ENCODE measurements at places on chromosomes 11 and 22. TPM values are rescaled to one million over a fixed set of nuclear protein-coding genes. Genes with fewer than 3 reads are reported as not detected.

DNA sequence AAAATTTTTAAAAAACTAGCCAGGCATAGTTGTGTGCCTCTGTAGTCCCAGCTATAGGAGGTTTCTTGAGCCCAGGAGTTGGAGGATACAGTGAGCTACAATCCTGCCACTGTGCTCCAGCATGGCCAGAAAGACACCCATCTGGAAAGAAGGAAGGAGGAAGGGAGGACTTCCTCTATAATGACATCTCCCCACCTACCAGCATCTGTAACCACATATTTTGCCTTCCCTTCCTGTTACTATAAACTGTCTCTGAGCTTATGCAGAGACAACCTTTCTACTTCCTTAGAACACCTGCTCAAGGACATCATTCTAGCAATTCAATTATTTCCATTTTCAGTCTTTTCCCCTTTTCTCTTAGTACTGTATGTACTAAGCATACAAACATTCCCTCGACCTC lies 2.2 kb upstream of the NUP160 start:
- H3K4me1 ChIP-seq = peaks cover 33% of the 10 kb centered on the region
- H3K36me3 ChIP-seq = peaks cover 5% of the 10 kb centered on the region
- H3K27ac ChIP-seq = no peak overlapping the region
- no peak for DNase-seq

- no peak for DNase-seq
- H3K36me3 ChIP-seq = no peaks in the 10 kb centered on the region
- no peak overlapping the region for H3K4me3 ChIP-seq
Observed at GRCh38 chr11:81857386-81857785, 876.3 kb downstream of the FAM181B start.

DNA sequence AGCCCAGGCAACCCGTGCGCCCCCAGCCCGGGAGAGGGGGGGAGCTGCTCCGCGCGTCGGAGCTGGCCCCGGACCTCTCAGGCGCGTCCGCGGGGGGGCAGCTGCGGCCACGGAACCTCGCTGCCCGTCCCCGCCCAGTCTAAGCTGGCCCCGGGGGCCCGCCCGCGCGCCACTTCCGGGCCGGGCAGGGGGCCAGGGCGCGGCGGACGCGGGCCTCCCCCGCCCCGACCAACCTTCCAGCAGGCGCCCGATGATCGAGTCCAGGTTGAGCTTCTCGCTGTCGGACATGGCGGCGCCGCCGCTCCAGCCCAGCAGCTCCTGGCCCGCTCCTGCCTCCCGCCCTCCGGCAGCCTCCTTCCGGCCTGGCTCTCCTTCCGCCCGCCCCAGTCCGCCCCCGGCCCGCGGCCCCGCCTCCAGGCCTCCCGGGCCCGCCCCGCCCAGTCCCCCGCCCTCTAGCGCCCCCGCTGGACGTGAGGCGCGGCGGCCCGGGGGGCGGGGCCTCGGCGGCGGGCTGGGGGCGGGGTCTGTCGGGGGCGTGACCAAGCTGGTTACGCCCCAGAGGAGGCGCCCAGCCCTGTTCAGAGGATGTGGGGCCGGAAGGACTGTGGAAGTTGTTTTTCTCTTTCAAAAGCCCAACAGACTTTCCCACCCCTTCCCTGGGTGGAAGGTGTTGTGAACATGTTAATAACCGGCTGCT lies at the start of gene PPP1CA:
PPP1CA (minus strand) TSS at position 364 of the 697 bp plus-strand sequence; CDS start at position 288, 76 bp downstream.
- DNase-seq = peak; percentile 93
- H3K4me1 ChIP-seq = peaks cover 50% of the 10 kb centered on the region
- H3K36me3 ChIP-seq = peaks cover 40% of the 10 kb centered on the region

GRCh38 chr11:128318856-128319474 lies 268.4 kb downstream of the ETS1 start:
- H3K4me1 ChIP-seq = peaks cover 4% of the 10 kb centered on the region
- DNase-seq = no peak
- H3K27me3 ChIP-seq = no peaks in the 10 kb centered on the region
- H3K36me3 ChIP-seq = no peaks in the 10 kb centered on the region
- H3K4me3 ChIP-seq = no peak overlapping the region
- H3K27ac ChIP-seq = no peak overlapping the region

GRCh38 chr11:128915149-128915521 lies 24.0 kb downstream of the KCNJ5 start:
- DNase-seq = no peak
- no peaks in the 10 kb centered on the region for H3K4me1 ChIP-seq
- no peaks in the 10 kb centered on the region for H3K36me3 ChIP-seq
- H3K4me3 ChIP-seq = no peak overlapping the region

DNA sequence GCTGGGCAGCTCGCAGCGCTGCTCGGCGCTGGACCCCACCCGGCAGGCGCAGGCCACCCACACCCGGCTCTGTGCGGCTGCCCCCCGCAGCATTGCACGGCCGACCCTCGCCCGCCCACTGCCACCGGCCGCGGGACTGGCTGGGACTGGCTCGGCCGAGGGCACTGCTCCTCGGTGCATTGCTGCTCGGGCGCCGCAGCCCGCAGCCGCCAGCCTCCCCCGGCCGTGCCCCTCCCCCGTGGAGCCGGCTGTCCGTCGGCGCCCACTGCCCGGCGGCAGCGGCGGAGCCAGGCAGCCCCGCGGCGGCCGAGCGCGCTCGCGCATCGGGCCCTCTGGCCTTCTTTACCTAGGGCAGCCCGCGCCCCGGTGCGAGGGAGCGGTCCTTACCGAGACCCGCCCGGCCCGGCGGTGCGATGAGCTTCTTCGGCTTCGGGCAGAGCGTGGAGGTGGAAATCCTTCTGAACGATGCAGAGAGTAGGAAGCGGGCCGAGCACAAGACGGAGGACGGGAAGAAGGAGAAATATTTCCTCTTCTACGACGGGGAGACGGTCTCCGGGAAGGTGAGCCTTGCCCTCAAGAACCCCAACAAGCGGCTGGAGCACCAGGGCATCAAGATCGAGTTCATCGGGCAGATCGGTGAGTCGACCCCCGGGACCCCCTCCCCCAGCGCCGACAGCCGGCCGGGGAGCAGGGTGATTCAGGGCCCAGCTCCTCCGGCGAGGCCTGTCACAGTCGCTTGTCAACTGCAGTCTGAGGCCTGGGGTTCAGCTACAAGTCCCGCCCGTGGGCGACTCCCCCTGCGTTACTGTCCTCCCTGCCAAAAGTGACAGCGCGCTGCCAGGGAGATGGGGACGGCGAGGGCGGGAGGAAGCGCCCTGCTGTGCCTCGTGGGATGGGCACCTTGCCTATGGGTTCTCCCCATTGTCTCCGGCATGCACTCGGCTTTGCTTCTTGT lies 516 bp downstream of the VPS26B start:
- H3K27ac ChIP-seq = peak overlapping the region; percentile 95
- H3K36me3 ChIP-seq = peaks cover 2% of the 10 kb centered on the region
- DNase-seq = peak; percentile 72
- peaks cover 47% of the 10 kb centered on the region for H3K4me1 ChIP-seq

GRCh38 chr22:30728826-30729225 lies 34.2 kb downstream of the OSBP2 start:
- H3K36me3 ChIP-seq = no peaks in the 10 kb centered on the region
- no peaks in the 10 kb centered on the region for H3K27me3 ChIP-seq
- no peak overlapping the region for H3K4me3 ChIP-seq
- no peak overlapping the region for H3K27ac ChIP-seq
- DNase-seq = no peak
- no peaks in the 10 kb centered on the region for H3K4me1 ChIP-seq

DNA sequence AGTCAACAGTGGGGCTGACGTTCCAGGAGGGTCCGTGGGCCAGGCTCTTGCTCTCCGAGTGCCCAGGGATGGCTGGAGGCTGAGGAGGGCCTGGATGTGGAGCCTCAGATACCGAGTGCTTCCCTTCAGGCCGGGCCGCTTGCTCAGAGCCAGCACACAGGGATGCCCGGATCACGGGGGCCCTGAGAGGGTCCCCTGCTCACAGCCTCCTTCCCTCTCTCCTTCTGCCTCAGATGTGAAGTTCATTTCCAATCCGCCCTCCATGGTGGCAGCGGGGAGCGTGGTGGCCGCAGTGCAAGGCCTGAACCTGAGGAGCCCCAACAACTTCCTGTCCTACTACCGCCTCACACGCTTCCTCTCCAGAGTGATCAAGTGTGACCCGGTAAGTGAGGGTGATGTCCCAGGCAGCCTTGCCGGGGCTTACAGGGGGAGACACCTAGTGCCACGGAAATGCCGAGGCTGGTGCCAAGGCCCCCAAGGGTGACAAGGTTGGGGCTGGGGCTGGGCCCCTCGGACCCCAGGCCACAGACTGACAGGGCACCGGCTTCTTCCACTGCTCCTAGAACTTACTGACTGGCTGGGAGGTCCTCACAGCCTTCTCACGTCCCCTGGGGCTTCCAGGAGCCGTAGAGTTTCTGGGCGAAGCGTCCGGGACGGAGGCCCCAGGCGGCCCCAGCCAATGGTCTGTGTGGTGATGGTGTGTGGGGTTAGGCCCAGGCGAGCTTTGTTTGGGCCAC lies 7.0 kb downstream of the CCND1 start:
- H3K4me3 ChIP-seq = no peak overlapping the region
- H3K4me1 ChIP-seq = peaks cover 33% of the 10 kb centered on the region
- no peaks in the 10 kb centered on the region for H3K27me3 ChIP-seq
- H3K36me3 ChIP-seq = peaks cover 78% of the 10 kb centered on the region

DNA sequence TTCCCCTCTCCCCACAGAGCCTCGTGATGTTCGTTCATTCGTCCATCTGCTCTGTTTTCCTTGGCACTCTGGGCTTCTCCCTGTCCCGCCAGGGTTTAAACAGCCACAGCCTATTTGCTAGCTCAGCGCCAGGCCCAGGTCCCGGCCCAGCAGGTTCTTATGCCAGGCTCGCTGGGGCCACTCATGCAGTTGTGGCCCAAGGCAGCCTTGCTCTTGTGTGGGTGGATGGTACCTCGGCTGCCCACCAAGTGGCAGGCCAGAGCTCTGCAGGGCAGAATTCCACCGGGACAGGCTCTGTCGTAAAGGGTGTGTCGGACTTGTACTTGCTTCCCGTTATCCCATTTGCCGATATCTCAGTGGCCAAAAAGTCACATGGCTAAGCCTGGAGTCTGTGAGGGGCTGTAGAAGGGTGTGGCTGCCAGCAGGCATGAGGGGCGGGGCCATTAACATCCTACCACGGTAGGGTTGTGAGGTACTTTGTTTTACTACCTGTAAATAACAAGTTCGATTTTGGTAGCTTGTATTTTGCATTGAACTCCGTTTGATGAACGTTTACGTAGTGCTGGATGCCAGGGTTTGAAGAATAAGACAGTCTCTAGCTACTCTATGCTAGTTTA lies 7.9 kb downstream of the FAM118A start:
- peaks cover 42% of the 10 kb centered on the region for H3K4me1 ChIP-seq
- H3K36me3 ChIP-seq = peaks cover 5% of the 10 kb centered on the region
- no peaks in the 10 kb centered on the region for H3K27me3 ChIP-seq

GRCh38 chr11:837189-837989 lies 4.6 kb downstream of the CD151 start:
- H3K27me3 ChIP-seq = no peaks in the 10 kb centered on the region
- H3K4me3 ChIP-seq = no peak overlapping the region
- DNase-seq = peak; percentile 51
- H3K36me3 ChIP-seq = peaks cover 52% of the 10 kb centered on the region
- no peak overlapping the region for H3K27ac ChIP-seq

- DNase-seq = peak; percentile 88
- H3K4me1 ChIP-seq = peaks cover 43% of the 10 kb centered on the region
- H3K4me3 ChIP-seq = peak overlapping the region; percentile 9
- H3K27me3 ChIP-seq = peaks cover 5% of the 10 kb centered on the region
Observed at GRCh38 chr22:37032535-37033460, 13.3 kb downstream of the MPST start.

DNA sequence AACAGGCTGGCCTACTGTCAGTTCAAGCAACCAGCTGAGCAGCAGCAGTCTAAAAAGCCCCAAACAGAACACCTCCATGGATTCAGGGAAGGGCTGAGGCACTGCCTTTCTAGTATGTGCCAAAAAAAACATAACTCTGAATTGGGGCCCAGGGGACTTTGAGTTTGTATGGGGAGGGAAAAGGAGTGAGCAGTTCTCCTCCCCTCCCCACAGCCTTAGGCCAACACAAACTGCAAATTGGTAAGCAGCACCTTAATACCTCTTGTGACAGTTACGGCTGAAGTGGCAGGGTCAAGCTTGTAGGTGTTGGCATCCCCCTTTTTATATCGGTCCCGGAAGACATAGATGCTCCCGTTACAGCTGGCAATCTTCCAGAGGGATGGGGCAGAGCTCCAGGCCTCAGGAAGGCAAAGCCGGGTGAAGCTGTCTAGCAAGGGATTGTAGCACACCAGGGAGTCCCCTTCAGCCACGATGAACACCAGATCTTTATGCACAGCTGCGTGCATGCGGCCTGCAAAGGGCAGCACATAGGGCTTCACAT lies 6.0 kb downstream of the KBTBD4 start:
- H3K27me3 ChIP-seq = no peaks in the 10 kb centered on the region
- DNase-seq = peak; percentile 12
- H3K36me3 ChIP-seq = peaks cover 92% of the 10 kb centered on the region
- H3K27ac ChIP-seq = no peak overlapping the region

DNA sequence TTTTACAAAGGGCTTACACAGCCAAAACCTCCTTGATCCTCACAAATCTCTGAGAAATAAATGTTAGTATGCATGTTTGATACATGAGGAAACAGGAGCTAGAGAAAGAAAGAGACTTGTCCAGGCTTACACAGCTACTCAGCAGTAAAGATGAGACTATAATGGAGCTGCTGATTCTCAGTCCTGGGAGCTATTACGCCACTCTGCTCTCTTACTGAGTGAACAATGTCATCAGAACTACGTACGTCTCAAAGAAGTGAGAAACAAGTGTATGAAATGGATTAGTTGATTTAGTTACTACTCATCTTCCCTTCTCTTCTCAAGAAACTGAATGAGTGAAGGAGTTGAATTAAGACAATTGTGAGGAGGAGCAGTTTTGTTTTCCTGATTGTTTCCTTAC lies 12.3 kb downstream of the MS4A6E start:
- H3K36me3 ChIP-seq = no peaks in the 10 kb centered on the region
- H3K4me3 ChIP-seq = no peak overlapping the region
- H3K27me3 ChIP-seq = no peaks in the 10 kb centered on the region
- DNase-seq = no peak

DNA sequence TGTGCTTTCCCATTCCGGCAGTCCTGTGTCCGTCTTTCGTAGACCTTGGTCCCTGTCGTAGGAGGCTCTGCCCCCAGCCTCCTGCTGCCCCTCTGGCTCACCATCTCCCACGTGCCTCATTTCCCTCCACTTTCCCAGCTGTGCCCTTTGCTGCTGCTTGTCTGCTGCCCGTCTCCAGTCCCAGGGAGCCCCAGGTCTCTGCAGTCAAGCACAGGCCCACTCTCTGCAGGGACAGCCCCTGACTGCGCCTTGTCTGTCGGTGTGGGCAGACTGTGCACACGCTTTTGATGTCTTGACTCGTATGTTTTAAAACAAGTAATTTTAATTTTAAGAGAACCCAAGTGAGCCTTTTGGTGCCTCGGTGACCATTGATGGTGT lies 12.4 kb downstream of the DGCR8 start:
- no peak overlapping the region for H3K4me3 ChIP-seq
- no peaks in the 10 kb centered on the region for H3K27me3 ChIP-seq
- peak; percentile 34 for DNase-seq
- no peak overlapping the region for H3K27ac ChIP-seq

GRCh38 chr22:24049211-24049610 lies 38.1 kb downstream of the CABIN1 start:
- H3K27ac ChIP-seq = no peak overlapping the region
- no peaks in the 10 kb centered on the region for H3K4me1 ChIP-seq
- H3K27me3 ChIP-seq = no peaks in the 10 kb centered on the region
- no peak for DNase-seq
- H3K4me3 ChIP-seq = no peak overlapping the region

Gene OR52E8
- not detected for total RNA-seq

Gene TSGA10IP
- not detected for total RNA-seq

Gene FOSL1
- total RNA-seq = 2.2 TPM
